Activated CD4-positive, alpha-beta T cell treated with anti-CD3 and anti-CD28 coated beads for 1 hour (primary cell): ENCODE measurements at places on chromosomes 2 and 18.

- DNase-seq, result no peak
Observed at GRCh38 chr2:58047373-58047935, 848 bp downstream of the VRK2 start.

- no peak for DNase-seq
Observed at GRCh38 chr2:161961061-161961460, 113.0 kb downstream of the DPP4 start.

- no peak for DNase-seq
Observed at GRCh38 chr2:58019229-58019628, 27.4 kb upstream of the VRK2 start.

GRCh38 chr18:31301201-31301655 lies 16.7 kb upstream of the DSG1 start:
- DNase-seq, result no peak

DNA sequence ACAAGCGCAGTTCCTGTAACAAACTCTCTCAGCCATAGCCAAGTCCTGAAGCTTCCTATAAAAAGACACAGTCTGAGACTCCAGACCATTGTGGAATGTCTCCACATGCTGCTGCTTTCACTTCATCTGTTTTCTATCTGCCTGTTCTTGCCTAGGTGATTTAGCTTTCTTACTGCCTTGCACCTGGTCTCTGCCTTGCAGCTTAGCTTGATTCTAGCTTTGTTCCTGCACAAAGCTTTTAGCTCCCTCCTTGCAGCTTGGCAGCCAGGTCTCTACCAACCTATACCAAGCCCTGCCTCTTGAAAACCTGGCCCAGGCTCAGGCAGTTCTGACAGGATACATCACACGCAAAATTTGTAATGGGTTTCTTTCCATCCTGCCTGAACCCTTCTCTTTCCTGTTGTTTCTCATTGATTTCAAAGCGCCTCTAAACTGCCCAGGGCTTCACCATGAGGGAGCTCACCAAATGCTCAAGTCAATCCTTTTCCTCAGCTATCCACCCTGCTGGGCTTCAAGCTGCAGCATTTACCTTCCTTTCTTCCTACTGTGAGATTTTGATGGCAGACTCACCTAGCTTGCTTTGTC lies 941.3 kb upstream of the NXPH2 start:
- DNase-seq, result no peak

DNA sequence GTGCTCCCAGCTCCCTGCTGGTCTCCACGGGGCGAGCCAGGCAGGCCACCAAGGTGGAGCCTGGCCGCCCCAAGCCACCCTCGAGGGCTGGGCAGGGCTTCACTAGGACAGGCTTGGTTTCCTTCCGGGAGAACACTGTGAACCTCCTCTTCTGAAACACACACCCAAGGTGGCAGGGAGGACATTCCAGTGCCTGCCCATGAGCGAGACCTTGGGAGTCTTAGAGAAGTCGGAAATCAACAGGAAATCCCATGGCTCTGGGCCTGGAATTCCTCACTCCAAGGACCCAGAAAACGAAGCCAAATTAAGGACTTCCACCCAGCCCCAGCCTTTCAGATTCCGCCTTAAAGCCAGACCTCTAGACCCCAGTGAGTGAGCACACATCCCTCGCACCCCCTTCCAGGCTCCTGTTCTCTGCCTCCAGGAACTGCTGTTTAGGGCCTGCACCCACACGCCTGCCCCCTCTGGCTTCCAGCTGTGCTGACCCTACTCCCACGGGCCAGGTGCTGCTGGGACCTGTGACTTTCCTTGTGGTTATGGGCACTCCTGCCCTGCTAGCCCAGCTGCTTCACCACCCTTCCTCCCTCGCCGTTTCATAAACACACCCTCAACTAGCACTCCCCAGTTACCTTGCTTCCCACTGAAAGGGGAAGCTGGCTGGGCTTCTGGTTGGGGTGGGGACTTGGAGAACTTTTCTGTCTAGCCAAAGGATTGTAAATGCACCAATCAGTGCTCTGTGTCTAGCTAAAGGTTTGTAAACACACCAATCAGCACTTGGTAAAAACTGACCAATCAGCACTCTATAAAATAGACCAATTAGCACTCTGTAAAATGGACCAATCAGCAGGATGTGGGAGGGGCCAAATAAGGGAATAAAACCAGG lies 13.7 kb downstream of the GPR17 start:
- DNase-seq, result no peak

DNA sequence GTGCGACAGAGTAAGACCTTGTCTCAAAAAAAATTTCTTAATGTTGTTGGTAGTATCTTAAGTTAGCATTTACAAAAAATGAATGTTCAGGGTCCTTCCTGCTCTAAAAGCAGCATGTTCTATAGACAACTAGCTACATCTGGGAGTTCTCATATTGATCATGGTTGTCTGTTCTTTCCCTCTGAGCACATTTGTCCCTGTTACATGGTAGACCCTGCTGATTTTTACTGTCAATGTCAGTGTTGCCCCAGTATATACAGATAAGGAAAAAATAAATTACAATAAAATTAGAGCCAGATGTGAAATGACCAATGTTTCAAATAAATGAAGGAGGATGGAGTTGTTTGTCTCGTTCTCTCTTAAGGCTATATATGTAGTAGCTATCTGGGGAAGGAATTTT lies 63.2 kb downstream of the KCMF1 start:
- DNase-seq, result no peak
